ENCODE measurements at places on chromosomes 7 and 10.

DNA sequence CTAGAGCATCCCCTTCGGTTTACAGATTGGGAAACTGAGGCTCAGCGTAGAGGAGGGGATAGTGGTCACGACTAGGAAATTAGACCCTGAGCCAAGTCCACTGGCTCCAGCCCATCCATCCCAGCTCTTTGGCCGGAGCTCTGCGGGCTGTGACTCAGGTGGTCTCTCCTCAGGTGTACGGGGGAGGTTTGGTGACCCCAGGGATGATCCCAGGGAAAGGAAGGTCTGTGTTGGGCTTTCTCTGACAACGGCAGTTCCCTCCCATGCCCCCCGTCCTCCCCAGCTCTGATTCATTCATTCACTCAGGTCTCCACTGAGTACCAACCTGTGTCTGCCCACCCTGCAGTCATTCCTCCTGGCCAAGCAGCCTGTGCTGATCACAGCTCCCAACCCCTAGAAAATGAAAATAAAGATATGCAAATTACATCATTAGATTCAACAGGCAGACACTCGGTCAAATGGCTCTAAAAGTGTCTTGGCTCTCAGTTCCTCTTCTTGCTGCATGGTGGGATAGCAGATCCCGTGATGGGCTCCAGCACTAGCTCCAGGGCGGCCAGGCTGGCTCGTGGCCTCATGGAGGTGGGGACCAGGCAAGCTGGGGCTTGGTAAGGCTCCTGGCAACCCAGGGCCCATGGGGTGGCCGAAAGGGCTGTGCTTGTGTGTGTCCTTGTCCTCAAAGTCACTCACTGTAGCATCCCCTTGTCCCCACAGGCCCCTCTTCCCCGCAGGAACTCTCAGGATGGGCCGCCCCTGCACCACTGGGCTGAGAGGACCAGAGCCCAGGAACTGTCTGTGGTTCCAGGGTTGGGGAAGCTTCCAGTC, 37.8 kb downstream of the CLRN3 start:
- DNase-seq, result no peak

DNA sequence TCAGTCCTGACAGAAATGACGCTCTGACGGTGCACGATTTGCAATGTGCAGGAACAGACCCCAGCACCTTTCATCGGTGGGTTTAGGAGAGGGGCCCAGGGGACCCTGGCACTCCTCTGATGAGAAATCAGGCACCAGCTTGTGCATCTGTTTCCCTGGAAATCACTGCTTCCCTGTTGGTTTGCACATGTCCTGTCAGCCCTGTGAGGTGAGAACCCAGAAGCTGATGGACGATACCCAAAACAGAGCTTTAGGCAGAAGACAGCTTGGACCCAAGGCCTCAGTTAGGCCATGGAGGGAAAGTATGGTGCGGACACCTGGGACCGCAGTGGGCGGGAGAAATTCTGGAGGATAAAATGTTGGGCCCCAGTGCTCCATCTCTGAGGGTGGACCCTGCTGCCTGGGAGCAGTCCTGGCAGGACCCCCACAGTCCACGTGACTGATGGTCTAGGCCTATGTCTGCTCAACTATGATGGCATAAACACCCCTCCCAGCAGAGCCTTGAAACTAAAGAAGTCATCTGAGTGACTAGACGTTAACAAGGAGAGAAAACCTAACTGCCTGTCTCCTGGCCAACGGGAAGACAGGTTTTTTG, 242.8 kb downstream of the PTPRN2 start:
- no peak for DNase-seq

DNA sequence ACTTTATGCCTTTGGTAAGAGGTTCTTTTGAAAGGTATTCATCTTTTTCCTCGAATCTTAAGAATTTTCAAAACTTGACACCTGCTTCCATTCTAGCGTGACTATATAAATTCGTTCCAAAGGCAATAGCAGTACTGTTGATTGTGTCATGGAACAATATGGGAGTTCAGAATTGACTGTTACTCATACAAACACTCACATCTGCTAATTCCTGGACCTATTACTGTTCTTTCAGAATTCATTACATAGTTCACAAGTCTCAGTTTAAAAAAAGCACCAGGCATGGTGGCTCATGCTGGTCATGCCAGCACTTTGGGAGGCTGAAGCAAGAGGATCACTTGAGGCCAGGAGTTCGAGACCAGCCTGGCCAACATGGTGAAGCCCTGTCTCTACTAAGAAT, 80.9 kb downstream of the CACNB2 start:
- DNase-seq, result no peak

DNA sequence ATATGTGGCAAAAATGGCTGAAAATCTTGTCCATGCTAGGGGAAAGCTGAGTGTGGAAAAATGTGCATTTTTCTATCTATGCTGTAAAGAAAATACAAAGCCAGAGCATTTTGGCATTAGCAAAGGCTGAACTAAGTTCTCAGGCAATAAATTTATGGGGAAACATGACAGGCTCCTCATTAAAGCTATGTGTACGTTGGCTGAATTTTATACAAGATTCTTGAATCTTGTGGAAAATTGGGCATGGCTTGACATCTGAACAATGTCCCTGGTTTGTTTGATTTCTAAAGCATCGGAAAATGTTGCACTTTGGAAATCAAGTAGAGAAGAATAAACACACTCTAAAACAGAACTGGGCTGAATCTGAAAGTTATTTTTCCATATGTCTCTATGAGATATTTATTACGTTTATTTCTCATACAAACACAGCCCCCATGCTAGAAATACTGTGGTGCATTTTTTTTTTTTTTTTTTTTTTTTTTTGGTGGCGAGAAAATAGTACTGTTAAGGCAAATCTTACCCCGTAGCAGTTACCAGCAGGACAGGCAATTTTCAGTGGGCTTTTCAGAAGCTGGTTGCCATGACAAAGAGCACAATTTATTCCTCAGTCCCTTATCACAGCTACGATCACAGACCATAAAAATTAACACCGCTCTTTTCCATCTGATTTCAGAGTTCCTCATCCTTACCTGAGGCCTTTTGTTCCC, 16.9 kb downstream of the CPA1 start:
- no peak for DNase-seq

DNA sequence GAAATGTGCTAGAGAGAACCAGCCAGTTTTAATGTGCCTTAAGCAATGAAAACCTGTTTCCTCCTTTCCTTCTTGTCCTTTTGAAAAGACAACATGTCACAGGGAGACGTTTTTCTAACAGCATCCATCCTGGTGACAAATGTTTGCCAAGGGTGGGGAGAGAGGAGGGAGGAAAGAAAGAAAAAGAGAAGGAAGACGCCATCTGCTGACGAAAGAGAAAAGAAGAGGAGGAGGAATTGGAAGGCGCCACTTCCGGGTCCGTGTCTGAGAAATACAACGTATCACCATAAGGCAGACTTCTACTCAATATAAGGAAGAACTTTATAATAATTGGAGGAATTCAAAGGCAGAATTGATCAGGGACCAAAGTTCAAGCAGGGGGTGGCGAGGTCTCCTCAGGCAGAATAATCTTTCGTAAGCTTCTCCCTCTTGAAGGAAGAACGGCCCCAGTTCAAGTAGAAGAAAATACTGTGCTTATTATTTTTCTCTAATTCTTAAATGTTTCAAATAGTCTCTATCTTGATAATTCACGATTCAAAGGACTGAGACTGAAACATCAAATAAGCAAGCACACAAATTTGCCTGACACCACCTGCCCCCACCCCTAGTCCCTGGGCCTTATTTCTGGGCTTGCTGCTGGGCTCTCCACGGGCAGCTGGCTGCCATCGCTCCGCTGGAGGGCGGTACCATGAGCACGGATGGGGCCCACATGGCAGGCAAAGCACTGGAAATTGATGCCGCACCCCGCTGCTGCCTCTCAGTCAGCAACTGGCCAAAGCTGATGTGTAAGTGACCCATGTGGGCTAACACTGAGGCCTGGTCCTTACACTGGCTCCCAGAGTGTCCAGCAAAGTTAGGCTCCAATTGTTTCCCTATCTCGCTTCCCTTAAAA, 273.7 kb upstream of the KLF14 start:
- DNase-seq, result peak; percentile 39

DNA sequence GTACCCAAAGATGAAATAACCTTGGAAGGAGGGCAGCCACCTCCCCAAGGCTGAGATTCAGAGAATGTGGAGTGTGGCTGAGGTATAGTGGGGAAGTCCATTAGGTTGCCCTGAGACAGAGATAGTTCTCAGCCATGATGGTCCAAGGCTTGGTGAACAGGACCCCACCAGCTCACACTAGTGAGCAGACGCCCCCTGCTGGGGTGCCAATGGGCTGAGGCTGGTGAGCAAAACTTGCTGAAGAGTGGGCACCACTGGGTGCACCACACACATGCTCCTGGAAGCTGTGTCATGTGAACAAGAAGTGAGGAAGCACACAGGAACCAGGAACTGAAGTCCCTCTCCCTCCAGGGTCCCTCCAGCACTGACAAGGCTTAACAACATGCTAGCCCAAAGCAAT, 8.9 kb downstream of the FBXL13 start:
- DNase-seq, result peak; percentile 3

DNA sequence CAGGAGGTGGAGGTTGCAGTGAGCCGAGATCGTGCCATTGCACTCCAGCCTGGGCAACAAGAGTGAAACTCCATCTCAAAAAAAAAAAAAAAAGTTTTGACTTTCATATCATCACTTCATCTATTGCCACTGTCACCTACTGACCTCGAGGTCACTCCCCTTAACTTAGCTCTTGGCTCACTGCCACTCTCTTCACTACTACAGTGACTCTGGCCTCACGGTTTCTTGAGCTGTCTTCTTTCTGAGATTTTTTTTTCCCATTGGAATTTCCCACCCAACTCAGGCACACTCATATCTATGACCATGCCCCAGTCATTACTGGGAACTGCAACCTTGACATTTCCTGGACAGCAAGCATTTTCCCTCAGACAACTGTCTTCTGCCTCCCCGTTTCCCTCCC, 42.6 kb upstream of the C7orf33 start:
- no peak for DNase-seq

Measured in stimulated activated CD8-positive, alpha-beta memory T cell treated with anti-CD3 and anti-CD28 coated beads, Interleukin-7, amount 100 ng/mL, for 4 hours (primary cell).